ENCODE measurements at places on chromosomes 16 and 17.
A peak's percentile ranks its signal among the peaks of the same experiment; 100 is the strongest.

DNA sequence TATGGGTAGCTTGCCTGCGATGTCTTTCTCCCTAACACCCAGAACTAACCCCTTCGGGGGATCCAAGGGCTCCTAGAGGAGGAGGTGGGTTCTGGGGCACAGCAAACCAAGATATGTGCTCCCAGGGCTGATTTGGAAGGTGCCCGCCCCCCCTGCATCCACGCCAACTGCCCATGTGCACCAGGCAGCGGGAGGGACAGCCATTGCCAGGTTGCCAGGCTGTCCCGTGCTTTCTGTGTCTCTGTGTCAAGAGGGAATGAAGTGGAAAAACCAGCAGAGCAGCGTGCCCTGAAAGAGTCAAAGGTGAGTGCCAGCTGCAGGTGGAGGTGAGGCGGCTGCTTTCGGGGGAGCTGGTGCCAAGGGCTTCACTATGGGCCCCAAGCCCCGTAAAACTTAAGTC is 6.4 kb downstream of the TEKT5 start:
- no peak for DNase-seq

DNA sequence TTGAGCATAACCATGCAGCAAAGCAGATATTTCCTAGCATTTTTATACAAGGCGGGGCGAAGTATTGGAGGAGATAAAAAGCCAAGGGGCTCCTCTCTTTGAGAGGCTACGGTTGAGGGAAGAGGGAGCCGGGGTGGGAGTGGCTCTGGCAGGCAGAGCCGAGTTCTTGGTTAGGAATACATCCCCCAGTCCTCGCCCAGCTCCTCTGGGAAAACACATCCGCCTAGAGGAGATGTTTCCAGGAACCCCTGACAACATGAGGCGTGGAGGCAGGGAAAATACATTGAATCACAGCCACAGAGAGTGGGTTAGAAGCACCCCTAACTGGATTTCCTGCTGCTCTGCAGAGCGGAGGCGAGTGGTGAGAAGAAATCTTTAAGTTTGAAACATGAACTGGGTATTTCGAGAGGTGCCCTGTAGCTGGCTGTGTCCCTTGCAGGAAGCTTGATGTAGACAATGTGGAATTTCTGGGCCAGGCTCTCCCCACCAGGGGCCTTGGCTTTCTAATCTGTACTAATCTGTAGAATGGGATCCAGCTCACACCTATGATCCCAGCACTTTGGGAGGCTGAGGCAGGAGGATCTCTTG is 27.3 kb downstream of the TTYH2 start:
- DNase-seq, result peak; percentile 34

GRCh38 chr17:5700745-5701144 is 116.4 kb upstream of the NLRP1 start:
- no peak for DNase-seq

GRCh38 chr16:87960296-87960695 is 9.1 kb downstream of the BANP start:
- DNase-seq, result peak; percentile 30

- no peak for DNase-seq
Observed at GRCh38 chr17:4766723-4767122, 5.0 kb upstream of the TM4SF5 start.

DNA sequence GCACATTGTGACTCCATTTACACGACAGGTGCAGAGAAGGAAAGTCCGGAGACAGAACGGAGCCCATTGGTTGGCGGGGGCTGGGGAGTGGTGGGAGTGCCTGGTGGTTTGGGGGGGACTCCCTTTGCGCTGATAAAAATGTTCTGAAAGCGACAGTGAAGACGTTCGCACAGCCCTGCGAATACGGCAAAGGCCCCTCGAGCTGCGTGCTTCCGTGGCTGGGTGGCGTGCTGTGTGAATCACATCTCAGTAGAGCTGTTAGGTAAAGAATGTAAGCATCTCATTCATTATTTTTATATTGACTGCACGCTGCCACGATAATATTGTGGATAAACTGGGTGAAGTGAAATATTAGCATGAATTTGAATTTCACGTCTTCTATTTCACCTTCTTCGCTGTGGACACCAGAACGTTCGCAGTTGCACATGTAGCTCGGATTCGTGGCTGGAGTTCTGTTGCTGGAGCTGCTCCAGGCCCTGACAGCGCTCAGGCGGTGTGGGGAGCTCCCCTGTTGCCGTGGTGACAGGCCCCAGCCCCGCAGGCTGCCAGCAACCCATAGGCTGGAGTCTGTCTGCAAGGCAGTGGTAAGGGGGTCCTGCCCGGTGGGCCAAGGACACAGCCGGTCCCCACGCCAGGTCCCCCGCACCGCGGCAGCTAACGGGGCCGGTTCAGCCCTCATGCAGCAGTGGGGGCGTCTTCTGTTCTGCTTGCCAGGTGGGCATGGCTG is 44.6 kb downstream of the SOX8 start:
- DNase-seq, result no peak

DNA sequence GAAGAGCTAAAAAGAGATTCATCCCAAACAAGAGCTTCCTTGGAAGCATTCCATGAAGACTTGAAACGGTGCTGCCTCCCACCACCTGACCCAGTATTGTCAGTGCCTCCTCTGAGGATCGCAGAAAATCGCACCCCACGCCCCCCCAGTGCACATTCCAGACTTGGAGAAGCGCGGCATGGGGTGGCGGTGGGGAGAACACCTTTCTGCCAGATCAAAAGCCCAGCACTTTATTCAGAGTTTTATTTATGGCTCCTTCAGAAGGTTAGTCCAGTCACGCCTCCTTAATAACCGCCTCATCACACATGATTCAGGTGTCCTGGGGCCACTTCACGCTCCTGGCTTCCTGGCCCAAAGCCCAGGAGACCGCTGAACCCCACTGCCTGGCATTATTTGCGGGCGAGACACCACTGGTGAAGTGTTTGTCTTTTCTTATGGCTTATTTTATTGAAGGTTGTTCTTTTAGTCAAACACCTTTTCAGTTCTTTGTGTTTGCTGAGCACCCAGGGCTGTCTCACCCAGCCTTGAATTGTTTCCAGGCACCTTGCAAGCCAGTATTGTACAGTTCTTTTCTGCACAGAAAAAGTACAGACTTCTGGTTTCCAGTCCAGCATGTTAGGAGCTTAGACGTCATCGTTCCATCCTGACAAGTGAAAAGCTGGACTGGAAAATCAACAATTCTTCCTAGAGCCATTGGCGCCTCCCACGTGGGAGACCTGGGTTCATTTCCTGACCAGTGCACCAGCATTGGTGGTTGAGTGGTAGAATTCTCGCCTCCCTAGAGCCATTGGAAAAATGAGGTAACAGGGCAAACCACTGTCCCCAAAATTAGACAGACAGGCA is 79.6 kb upstream of the CACNG5 start:
- no peak for DNase-seq

- DNase-seq, result peak; percentile 64
Observed at GRCh38 chr17:57518587-57519581, 226.2 kb downstream of the CCDC182 start.

- DNase-seq, result no peak
Observed at GRCh38 chr16:89116341-89117226, 22.9 kb downstream of the ACSF3 start.

DNA sequence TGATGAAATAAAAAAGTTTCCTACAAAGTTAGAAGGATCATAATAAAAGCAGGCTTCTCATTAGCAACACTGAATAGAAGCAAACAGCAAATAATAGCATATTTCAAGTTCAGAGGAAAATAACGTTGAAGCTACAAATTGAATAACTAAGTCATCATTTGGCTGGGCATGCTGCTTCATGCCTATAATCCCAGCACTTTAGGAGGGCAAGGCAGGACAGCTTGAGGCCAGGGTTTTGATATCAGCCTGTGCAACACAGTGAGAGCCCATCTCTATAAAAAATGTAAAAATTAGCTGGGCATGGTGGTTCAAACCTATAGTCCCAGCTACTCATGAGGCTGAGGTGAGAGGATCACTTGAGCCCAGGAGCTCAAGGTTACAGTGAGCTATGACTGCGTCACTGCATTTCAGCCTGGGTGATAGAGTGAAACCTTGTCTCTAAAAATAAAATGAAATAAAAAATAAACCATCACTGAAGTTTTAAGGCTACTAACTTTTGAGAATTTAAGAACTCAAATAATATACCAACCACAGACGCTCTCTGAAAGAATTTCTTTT is 25.5 kb downstream of the NCOR1 start:
- DNase-seq, result no peak

- DNase-seq, result no peak
Observed at GRCh38 chr17:40427002-40427491, 9.4 kb upstream of the TOP2A start.

DNA sequence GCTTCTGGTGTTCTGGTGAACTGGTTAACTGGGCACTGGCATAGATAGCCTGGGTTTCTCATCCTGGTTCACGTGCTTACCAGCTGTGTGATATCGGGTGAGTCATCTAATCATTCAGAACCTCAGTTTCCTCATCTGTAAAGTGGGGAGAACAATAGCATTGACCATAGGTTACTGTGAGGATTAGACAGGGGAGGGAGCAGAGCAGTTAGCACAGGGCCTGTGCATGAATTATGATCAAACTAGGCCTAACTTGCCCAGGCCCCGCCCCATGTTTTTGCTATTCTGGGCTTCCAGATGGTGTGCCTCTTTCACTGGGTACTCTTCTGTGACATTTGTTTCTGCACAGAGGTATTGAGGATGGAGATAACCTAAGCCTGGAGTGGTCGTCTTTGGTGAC is 4.6 kb upstream of the KLHL36 start:
- no peak for DNase-seq

DNA sequence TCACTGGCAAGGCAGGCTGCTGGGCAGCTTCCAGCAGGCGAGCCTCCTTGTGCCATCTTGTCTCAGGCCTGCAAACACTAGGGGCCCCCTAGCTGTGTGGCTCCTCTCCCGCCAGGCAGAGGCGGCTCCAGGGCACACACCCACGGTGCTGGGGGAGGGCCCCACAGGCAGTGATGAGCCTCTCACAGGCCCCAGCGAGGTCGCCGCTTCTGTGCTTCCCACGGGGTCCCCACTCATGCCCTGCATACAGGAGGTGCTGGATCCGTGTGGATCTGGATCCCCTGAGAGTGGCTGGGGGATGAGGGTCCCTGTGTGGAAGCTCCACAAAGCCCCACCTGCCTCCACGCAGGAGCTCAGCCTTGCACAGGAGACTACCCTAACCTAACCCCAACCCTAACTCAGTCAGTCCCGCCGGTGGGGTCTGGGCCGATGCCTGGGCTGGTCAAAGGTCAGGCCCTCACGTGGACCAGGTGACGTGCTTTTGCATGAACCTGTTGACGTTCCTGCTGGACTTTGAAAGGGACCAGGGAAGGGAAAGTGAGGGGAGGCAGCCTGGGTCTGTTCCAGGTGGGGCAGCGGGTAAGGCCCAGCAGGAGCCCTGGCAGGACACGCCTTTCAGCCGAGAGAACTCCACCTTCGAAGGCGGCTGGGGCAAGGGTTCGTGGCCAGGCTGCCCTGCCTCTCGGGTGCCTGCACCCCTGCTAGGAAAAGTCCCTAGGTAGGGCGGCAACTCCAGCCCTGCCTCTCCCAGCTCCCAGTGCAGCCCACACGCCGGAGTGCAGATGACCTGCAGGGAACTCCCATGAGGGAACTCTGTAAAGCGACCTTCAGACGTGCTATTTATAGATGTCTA is 5.2 kb downstream of the SECTM1 start:
- no peak for DNase-seq

- no peak for DNase-seq
Observed at GRCh38 chr16:21211486-21211885, at the start of gene ZP2. TSS of gene ZP2 (minus strand) at chr16:21211574. CDS start at chr16:21211547, 27 bp downstream.

DNA sequence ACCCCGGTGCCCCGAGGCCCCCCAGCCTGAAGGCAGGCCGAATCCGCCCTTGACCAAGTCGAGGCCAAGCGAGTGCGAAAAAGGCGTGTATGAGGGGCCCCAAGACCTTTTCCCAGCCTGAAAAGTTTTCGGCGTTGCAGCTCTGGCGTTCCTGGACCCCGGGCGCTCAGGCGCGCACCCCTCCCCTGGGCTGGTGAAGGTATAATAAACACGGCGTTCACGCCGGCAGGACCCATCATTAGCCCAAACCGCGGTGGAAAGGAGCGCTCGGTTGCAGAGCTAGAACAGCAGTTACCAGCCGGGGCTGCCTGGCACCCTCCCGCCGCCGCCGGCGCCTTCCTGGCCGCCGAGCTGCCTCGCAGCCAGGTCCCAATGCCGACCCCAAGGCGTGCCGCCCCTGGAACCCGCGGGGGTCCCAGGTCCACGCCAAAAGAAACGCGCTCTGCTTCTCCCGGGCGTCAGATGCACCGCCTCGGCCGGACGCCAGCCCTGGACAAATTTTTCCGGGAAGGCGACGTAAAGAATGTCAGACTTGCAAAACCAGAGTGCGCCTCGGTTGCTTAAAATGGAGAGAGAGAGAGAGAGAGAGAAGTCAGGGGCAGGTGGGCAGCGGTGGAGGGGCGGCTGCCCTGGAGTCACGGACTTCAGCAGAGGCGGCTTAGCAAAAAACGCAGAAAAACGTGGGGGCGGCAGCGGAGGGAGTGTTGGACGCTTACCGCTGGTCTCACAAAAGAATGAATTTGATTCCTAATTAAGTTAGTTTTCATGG is 11.5 kb upstream of the FOXF1 start:
- DNase-seq, result no peak

DNA sequence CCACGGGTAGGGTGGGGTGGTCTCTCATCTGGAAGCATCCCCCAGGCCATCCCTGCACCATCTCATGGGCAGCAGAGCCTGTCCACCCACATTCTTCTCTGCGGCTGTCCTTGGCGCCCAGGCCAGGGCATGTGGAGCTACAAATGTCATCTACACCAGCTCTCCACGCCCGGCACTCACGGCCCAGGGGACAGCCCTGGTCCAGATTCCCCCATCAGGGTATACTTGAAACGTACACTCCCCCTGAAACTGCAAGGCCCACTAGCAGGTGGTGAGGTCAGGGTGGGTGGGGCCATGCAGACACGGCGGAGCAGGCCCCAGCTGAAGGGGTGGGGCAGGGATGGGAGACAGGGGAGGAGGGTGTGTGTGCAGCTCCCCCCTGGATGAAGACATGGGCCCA is 3.2 kb upstream of the SOX8 start:
- DNase-seq, result no peak

GRCh38 chr17:59361386-59361785 is 29.9 kb downstream of the YPEL2 start:
- peak; percentile 97 for DNase-seq

DNA sequence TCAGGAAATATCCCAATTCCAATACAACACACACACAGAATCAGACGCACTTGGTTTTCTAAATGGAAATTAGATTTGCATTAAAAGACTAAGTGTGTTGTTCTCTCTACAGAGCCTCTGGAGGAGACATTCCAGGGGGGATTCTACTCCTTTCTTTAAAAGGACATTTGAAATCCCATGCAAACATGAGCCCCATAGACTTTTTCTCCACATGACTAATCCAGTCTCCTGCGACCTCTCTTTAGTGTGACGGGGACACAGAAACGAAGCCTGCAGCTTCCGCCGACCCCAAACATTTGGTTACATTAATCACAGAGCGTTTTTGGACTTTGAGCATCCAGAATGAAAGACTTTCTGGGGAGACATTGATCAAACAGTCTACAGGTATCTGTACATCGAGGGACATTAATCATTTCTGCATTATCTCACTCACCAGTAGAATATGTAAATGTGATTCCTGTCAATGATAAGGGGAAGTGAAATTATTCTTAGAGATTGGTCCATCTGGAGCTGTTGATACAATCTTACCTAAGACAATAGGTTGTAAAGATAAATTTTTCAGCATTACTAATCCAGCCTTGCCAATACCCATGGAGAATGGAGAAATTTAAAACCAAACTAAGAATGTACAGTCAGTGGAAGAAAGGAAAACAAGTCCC is 103.4 kb upstream of the IRX3 start:
- no peak for DNase-seq

All from GM23248 (cell line).